KG1 (cell line): ENCODE measurements at places on chromosomes 11 and 22.

DNA sequence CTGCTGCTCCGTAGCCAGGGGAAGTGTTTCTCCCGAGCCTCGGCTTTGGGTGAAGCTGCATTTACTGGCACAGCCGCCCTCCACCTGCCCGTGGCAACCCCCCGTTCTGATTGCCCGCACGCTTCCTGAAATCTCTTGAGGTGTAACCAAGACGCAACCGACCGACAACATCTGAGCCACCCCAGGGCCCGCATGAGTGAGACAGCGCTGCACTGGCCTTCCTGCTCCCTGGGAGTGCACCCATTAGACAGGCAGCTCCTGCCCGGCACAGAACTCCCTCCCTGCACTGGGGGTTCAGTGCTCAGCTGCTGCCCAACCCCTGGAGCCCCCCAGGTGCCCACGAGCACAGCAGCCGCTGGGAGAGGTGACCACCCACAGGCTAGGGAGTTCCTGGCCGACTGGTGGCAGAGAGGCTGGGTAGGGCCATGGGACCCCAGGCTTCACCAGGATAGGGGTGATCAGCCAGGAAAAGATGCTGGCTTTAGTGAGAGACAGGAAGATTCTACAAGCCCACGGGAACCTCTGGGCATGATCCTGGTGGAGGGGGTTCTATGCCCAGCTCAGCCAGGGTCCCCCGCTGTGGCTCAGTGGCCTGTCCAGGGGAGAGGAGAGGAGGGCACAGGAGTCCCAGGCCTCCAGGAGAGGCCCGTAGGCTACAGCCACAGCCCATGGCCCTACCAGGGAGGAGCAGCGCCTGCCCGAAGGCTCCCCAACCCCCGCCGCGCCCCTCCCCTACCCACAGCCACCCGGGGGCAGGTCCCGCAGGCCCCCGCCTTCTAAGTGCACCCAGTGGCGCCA is 14.6 kb downstream of the PLXNB2 start:
- peak; percentile 17 for DNase-seq

DNA sequence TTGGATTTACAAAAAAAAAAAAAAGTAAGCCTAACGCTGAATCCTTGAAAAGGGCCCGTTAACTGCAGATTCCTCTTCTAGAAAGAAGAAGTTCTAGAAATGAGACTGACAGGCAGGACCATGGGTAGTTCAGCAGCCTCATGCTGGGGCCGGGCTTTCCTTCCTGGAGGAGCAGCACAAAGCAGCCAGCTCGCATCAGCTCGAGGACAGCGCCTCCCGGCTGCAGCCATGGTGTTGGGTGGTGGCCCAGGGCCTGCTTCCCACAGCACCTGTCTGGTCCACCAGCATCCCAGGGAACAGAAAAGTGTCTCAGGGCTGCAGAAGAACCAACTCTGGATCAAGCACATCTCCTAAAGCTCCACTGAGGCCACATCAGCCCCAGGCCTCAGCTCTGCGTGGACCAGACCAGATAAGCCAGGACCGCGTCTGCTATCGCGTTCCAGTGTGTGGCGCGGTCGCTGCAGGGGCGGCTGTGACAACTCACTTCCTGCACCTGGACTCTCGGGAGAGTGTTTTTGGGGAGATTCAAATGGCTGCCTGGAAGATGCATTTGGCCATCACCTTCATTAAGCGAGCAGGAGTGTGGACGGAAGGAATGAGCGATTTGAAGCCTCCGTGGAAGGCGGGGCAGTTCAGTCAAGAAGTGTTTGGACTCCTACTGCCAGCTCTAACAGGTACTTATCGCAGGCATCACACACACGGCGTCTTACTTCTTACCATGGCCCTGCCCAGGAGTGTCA is 53.5 kb downstream of the MYH9 start:
- DNase-seq: no peak

- DNase-seq: no peak
These were observed 2.0 kb downstream of the MYOD1 start for GRCh38 chr11:17721242-17721999.

DNA sequence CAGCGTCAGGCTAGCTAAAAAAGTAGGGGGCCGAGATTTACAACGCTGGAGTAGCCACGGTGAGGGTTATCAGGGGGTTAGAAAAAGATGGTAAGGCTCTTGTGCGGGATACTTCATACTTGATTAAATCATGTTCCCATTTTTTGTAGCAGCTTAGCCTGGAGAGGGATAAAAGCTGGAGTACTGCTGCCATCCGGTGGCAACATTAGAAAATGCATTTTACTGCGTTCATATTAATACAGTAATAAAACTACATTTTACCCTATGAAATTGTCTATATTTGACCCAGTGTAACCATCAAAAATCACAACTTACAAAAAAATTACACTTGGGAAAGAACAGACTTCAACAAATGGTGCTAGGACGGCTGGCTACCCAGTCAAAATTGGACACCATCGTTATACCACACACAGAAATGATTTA is 17.3 kb downstream of the RPUSD4 start:
- no peak for DNase-seq

GRCh38 chr11:61362542-61362875 is 335 bp downstream of the TMEM138 start:
- DNase-seq: no peak

DNA sequence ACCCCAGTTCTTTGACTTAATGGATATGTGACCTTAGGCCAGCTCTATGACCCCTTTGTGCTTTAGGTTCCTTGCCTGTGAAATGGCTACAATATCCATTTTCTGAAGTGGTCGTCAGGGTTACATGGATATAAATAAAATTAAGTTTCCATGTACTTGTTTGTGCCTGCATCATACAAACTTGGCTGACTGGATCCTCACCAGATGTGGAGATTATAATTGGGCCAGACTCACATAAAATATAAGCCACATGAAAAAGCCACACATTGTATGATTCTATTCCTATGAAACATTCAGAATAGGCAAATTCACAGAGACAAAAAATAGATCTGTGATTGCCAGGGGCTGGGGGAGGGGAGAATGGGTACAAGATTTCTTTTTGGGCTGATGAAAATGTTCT is 100.9 kb upstream of the USP47 start:
- no peak for DNase-seq

- DNase-seq: no peak
These were observed 6.2 kb downstream of the TOLLIP start for GRCh38 chr11:1303126-1303821.

DNA sequence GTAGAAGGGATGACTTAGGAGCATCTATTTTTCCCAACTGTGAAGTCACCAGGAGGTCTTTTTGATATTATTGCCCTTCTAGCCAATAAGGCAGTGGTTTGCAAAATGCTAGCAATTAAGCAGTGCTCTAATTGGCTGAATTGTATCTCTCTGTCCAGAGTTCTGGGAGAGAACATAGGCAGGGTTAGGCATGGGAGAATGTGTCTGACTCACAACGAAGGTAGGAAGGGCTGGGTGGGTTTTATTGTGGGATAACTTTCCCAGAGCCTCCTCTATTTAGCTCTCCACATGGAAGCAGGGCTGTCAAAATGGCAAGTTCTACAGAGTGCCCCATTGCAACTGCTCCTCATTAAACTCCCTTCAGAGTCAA is 415.9 kb upstream of the CADM1 start:
- DNase-seq: no peak
